ENCODE measurements at places on chromosomes 6 and 20.

DNA sequence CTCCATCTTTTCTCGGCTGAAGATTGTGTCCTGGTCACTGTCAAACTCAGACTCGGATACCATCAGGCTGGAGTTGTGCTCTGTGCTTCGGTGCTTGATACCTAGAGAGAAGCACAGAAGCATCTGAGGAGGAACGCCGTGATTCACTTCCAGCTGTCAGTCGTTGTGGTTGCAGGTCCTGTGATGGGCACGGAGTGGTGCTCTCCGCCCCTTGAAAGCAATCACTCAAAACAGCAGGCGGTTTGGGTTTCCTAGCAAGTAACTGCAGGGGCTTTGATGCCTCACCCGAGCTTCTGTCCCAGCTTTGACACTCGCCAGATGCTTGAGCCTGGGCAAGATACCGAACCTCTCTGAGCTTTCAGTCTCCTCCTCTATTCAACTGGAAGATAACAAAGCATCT lies 52.5 kb downstream of the ALDH5A1 start:
- no peaks in the 10 kb centered on the region for H3K36me3 ChIP-seq
- H3K4me3 ChIP-seq: no peak overlapping the region
- H3K27me3 ChIP-seq: no peaks in the 10 kb centered on the region
- H3K27ac ChIP-seq: no peak overlapping the region

DNA sequence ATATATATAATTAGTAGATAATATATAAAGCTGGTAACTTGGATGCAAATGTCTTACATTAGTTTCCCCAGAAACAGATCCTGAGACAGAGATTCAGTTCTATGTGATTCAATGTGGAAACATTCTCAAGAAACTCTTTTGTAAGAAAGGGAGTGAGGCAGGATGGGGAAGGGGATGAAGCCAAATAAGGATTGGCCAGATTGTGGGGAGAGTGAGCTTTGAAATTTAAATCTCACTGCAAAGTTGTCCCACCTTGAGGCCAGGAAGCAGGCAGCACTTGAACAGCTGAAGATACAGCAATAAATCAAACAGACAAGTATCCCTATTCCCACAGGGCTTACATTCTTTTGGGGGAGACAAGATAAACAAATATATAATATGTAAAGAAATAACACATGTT lies 126.3 kb upstream of the HEY2 start:
- DNase-seq: no peak
- H3K27ac ChIP-seq: no peak overlapping the region

GRCh38 chr20:44217342-44218092 lies 6.9 kb upstream of the OSER1 start:
- H3K4me1 ChIP-seq: peaks cover 52% of the 10 kb centered on the region
- H3K27me3 ChIP-seq: no peaks in the 10 kb centered on the region
- no peaks in the 10 kb centered on the region for H3K36me3 ChIP-seq
- DNase-seq: peak; percentile 70
- peak overlapping the region; percentile 57 for H3K27ac ChIP-seq
- H3K4me3 ChIP-seq: peak overlapping the region; percentile 46

GRCh38 chr6:145813285-145814034 lies 1.1 kb downstream of the FBXO30 start:
- DNase-seq: no peak
- no peaks in the 10 kb centered on the region for H3K27me3 ChIP-seq
- no peaks in the 10 kb centered on the region for H3K36me3 ChIP-seq
- H3K4me3 ChIP-seq: peak overlapping the region; percentile 79
- H3K4me1 ChIP-seq: peaks cover 57% of the 10 kb centered on the region

- no peaks in the 10 kb centered on the region for H3K4me1 ChIP-seq
- peak; percentile 17 for DNase-seq
- no peak overlapping the region for H3K4me3 ChIP-seq
- no peaks in the 10 kb centered on the region for H3K27me3 ChIP-seq
- no peak overlapping the region for H3K27ac ChIP-seq
- H3K36me3 ChIP-seq: no peaks in the 10 kb centered on the region
Observed at GRCh38 chr20:19205981-19206396, 6.5 kb upstream of the SLC24A3 start.

DNA sequence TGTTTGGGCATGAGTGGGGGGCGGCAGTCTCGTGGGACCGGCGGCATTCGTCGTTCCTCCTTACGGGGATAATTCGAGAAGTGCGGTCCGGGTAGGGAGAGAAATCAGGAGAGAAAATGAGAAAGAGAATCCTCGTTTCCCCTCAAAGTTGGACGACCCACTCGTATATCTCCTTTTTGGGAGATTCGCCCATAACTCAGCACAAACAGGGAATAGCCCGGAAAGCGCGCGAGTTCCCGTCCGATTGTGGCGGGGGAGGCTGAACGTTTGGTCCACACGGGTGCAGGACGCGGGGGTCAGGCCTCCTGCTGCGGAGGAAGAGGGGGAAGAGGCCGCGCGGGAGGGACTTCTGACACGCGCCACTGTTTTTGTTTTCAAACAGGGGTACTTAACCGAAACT lies 42.4 kb downstream of the POPDC3 start:
- DNase-seq: no peak
- H3K27me3 ChIP-seq: peaks cover 18% of the 10 kb centered on the region
- no peak overlapping the region for H3K27ac ChIP-seq
- no peak overlapping the region for H3K4me3 ChIP-seq
- H3K36me3 ChIP-seq: no peaks in the 10 kb centered on the region

- H3K4me3 ChIP-seq: no peak overlapping the region
- no peaks in the 10 kb centered on the region for H3K36me3 ChIP-seq
- H3K4me1 ChIP-seq: peaks cover 4% of the 10 kb centered on the region
- DNase-seq: no peak
Observed at GRCh38 chr6:137045222-137045789, 541 bp upstream of the IL20RA start.

DNA sequence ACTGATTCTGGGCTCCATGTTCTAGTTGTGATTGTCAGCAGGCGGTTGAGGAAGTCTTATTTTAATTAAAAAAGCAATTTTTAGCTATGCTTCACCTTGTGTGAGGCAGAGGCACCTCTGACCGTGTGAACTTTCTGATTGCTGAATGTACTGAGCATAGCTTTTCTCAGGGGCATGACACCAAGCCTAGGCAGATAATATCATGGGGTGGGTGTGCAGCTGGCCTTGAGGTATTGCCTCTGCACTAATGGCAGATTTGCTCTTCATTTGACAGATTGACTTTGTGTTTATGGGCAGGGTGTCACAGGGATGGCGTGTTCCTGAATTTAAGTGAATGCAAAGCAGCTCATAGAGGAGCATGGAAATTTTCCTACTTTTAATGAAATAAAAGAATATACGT lies 19.6 kb downstream of the CTNNBL1 start:
- H3K4me1 ChIP-seq: peaks cover 4% of the 10 kb centered on the region
- H3K27ac ChIP-seq: no peak overlapping the region
- no peaks in the 10 kb centered on the region for H3K27me3 ChIP-seq
- DNase-seq: no peak

DNA sequence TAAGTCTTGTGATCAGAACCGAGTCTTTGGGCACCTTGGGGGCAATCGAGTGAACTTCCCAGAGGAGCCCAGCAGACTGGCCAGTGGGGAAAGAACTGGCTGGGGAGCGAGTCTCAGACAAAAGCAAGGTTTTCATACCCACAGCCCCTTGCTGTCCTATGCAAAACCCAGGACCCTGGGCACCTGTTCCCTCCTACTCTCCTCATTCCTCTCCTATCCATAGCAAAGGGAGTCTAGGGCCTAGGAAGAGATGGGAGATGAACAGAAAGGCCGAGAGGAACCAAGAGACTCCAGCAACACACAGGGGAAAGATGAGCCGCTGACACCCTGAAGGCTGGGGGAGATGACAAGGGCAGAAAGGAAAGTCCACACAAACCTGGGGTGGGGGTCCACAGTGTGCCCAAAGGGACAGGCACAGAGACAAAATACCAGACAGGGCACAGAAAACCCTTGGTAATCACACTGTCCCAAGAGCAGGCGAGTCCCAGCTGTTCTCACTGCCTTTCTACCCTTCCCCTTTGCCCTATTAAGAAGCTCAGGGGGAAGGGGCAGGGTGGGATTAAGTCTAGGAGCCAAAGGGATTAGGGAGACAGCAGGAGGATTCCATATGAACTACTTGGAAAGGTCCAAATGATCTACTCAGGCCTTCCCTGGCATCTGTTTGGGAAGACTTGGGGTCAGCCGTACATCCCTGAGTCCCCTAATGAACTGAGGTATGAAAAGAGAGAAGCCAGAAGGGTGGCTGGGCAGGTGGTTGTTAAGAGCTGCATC lies 6.5 kb downstream of the PPP1R18 start:
- H3K4me1 ChIP-seq: peaks cover 38% of the 10 kb centered on the region
- peak overlapping the region; percentile 94 for H3K27ac ChIP-seq
- H3K4me3 ChIP-seq: peak overlapping the region; percentile 70
- H3K36me3 ChIP-seq: peaks cover 32% of the 10 kb centered on the region
- H3K27me3 ChIP-seq: no peaks in the 10 kb centered on the region
- DNase-seq: no peak

DNA sequence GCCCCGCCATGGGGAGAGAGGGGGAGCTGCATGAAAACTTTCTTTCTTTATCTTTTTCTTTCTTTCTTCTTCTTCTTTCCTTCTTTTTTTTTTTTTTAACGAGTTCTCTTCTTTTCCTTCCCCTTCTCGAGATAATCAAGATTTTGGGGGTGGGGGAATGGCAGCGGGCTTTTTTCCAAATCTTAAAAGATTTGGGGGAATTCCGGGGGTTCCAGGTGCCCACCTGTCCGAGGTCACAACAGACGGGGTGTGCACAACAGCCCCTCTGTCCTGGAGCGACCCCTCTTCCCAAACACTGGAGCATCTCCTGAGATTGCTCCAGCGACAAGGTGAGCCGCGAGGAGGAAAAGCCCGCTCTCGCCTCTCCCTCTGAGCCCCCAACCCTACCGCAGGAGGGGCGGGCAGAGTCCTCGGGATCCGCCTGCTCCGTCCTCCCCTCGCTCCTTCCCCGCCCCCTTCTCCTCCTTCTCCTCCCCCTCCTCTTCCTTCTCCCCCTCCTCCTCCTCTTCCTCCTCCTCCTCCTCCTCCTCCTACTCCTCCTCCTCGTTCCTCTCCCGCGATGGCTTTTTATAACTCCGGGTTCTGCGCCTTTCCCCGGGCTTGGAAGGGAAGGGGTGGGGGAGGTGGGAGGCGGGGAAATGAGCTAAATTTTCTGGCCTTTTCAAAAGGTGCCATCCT lies 689 bp upstream of the KCNB1 start:
- H3K36me3 ChIP-seq: no peaks in the 10 kb centered on the region
- H3K4me3 ChIP-seq: no peak overlapping the region
- no peak overlapping the region for H3K27ac ChIP-seq
- no peak for DNase-seq
